ENCODE measurements at places on chromosomes 11 and 22.
A peak's percentile ranks its signal among the peaks of the same experiment; 100 is the strongest.

GRCh38 chr11:72430741-72431570 is 3.4 kb downstream of the CLPB start:
- DNase-seq = peak; percentile 46

DNA sequence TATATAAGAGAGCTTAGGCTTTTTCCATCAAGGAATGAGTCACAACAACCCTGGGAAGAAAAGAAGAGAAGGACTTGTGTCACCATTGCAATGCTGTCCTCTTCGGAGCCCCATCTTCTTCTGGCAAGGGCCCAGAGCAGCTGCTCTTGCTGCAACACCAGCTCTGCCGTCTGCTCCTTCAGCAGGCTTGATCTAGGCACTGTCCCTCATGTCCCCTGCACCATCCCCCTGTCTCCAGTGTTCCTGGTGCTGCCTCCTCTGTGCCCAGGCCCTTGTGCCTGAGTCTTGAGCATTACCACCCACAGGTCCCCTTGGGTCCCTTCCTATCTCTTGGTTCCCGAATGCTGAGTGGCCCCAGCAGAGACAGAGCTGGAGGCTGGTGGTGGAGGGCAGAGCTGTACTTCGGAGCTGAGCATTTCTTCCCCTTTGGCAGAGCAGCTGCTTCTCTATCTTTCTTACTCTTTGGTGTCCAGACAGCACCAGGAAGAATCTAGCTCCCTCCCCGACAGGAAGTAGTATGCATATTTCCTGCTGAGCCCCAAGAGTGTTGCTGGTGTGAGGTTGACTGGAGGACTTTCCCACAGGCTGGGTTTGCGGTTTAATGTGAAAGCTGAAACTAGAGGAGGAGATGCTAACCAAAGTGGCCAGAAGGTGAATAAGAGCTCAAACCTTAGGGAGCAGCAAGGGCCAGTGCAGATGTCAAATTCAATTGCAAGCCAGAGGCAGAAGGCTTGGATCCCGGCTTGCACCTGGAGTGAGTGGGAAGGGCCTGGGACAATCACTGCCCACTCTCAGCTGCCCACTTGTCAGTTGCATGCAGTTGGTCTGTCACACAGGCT is 27.8 kb downstream of the WEE1 start:
- peak; percentile 76 for DNase-seq

GRCh38 chr11:134386945-134387344 is 25.1 kb downstream of the B3GAT1 start:
- DNase-seq = no peak

GRCh38 chr22:46113910-46114517 is 36.3 kb upstream of the PPARA start:
- DNase-seq = no peak

DNA sequence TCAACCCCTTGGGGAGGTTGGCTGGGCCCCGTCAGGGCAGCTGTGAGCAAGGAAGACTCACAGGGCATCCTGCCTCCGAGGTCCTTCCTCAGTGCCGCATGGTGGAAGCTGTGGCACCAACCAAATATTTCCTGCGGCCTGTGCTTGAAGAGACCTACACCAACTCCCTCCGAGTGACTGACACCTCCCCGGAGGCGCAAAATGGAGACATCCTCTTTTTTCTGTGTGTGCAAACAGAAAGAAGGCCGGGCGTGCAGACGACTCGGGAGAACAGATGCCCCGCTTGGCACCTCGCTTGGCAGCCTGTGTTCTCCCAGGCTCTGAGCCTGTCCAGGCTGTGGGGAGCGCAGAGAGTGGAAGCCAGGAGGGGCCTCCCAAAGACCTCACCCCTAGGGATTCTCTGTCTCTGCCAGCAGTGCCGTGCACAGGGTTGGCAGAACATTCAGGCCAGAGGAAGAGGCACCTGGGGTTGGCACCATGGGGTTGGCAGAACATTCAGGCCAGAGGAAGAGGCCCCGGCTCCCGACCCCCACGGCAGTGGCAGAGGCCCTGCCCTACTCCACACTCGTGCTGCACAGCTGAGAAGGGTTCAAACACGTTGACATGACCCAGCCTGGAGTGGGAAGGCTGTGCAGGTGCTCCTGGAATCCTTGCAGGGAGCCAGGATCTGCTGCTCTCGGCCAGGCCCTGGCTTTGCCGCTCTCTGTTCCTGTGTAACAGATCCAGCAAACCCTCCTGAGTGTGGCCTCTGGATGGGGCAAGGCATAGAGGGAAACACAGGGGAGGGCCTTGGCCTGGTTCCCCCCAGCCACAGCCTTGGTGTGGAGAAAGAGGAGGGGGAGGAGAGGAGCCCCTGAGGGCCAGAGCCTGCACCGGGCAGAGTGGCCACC is 805.5 kb downstream of the BRD1 start:
- no peak for DNase-seq

DNA sequence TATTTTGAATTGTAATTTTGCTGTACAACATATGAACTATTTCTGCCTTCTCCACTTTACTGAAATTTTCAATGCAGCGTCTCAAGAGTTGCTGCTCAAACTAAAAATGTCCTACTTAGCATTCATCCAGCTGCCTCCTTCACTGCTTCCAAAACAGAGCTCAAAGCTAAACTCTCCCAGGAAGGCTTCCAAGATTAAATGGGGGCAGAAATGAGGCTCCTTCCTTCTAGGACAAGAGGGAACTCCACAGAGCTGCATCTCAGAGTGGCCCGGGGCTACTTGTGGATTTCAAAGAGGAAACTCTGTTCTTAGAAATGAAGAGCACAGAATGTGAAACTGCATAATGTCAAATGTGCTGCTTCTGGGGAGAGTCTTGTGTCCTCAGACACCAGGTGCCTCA is 295.9 kb upstream of the NCAM1 start:
- no peak for DNase-seq

- DNase-seq = peak; percentile 94
Measured at GRCh38 chr22:45226503-45227186, 14.0 kb downstream of the KIAA0930 start.

GRCh38 chr22:39724390-39724789 is 153.8 kb downstream of the CACNA1I start:
- no peak for DNase-seq

DNA sequence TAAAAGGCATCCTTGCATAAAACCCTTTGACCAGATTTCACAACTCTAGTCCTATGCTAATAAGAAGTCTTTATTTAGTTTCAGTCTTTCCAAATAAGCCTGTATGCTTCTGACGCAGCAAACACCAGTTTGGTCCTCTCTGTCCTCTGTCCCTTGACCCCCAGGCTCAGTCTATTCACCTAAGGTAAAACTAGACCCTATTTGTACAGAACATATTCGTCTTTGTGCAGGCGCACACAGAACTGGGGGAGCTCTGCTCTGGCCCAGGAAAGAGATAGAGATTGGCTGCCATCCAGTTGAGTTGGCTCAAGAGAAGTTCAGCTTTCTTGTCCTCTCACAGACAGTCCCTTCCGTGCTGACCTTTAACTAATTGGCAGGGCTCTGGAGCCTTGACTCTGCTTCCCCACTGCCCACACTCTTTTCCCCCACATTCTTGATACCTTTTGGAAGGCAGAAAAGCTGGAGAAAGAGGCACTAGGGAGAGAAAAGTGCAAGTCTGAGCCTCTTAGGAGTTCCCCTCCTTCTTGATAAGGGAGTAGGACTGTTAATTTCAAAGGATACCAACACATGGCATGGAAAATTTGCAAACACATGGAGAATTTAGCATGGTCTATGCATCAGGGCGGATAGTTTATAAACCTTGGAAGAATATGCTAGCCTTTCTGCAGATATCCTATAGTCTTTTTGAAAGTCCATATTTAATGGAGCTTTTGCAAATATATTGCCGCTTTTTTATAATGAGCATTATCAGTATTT is 21.2 kb upstream of the PSMA1 start:
- DNase-seq = peak; percentile 79

- no peak for DNase-seq
Measured at GRCh38 chr11:98227278-98227677, 793.5 kb upstream of the CNTN5 start.

DNA sequence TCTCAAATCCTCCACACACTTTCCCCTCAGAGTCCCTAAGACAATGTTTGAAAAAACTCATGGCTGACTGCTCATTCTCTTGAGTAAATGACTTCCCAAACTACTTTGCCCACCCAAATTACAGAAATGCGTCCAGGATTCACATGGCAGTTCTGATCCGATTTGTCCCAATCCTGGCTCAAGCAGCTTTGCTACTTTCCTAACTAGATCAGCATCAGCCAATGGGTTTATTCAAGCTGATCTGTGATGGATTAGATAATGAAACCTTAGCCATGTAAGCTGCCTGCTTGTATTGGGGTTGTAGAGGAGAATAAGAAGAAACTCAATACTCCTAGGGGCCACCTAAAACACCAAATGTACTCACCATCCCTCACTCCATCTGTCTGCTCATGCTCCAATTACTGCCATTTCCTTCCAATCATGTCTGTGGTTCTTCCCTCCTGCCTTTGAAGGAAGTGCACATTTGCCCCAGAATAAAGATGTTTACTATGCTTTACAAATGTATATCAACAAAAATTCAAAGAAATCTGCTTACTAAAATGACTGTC is 6.9 kb downstream of the RBFOX2 start:
- no peak for DNase-seq

DNA sequence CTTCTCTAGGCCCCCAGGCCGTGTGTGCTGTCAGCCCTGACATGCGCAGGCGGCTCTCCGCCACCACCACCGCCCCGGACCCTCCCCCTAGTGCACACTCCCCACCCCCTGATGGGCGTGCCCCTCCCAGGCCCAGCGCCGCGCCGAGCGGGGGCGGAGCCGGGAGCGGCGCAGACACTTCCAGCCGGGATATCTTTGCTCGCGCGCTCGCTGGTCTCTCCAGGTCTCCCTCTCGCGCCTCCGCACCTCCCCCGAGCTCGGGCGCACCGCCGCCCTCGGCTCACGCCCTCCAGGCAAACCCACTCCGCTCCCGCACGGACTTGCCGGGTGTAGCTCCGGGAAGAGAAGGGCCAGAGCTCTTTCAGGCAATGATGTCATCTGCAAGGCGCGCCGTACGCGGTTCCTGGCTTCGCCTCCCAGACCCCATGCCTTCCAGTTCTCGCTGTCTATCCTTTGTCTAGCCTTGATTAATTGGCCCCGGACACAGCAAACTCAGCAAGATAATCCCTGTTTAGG is at the start of gene SCN3B:
Gene SCN3B (minus strand): TSS at position 59 of the 516 bp plus-strand sequence. CDS start 823 bp downstream, outside the sequence.
- no peak for DNase-seq

DNA sequence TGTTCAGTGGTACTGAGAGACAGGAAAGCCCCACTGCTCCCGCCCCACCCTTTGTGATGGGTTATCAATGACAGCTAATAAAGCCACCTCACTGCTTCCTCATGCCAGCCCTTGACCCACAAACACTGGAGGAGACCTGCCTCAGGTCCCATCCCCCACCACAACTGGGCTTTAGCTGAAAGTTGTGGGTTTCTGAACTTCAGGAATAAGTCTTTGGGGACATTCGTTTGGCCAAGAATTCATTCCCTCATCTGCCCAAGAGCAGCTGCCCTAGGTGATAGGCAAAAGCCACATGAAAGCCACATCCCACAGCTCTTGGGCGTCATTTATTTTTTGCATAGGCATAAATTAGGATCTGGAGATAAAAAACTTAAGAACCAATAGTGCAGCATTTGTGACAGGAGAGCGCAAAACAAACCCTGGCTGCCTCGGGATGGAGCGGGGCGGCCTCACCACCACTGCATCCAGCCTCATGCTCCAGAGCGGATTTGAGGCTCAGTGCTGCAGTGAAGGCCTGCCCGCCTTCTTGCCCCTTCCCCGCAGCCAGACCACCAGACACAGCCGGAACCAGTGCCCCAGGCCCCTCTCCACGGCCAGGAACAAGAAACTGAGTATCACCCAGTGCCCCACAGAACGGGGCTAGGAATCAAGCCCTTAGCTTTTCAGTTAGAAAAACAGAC is 21.2 kb downstream of the SUN2 start:
- no peak for DNase-seq

DNA sequence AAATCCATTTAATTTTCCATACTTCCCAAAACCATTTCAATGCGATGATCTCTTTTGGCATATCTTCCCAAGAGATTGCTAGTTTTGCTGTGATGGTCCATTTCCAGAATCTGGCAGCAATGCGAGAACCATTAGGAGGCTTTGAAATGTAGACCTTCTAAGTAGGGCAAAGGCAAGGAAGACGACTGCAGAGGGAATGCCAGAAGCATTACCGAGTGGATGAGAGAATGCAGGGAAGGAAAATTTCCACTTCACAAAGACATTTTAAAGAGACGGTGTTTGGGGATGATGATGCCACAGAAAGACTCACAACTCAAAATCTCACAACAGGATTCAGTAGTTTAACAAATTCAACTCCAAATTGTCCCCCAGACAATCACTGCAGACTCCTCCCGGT is 471 bp upstream of the CEP126 start:
- DNase-seq = no peak

GRCh38 chr22:42335839-42336378 is 65.5 kb upstream of the TCF20 start:
- DNase-seq = no peak

DNA sequence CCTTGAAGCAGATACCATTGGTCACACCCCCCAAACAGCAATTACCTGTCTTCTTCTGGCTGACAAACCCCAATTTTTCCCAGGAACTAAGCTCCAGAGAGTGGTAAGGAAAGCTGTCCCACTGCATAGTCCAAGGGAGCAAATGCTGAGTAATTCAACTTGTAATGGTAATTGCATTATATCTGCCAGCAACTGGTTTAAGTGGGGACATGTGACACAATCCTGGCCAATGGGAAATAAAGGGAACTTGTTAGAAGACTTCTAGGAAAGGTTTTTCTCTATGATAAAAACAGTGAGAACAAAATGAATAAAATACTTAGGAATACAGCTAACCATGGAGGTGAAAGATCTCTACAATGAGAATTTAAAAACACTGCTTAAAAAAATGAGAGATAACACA is 9.5 kb upstream of the ISX start:
- no peak for DNase-seq

- DNase-seq = no peak
Measured at GRCh38 chr11:117381481-117382387, 54.1 kb downstream of the CEP164 start.

GRCh38 chr11:63670433-63671321 is 499 bp downstream of the ATL3 start:
- DNase-seq = peak; percentile 74

- peak; percentile 75 for DNase-seq
Measured at GRCh38 chr22:42895087-42895486, 38.0 kb upstream of the ARFGAP3 start.

- no peak for DNase-seq
Measured at GRCh38 chr22:17965538-17966402, 58.6 kb downstream of the MICAL3 start.

DNA sequence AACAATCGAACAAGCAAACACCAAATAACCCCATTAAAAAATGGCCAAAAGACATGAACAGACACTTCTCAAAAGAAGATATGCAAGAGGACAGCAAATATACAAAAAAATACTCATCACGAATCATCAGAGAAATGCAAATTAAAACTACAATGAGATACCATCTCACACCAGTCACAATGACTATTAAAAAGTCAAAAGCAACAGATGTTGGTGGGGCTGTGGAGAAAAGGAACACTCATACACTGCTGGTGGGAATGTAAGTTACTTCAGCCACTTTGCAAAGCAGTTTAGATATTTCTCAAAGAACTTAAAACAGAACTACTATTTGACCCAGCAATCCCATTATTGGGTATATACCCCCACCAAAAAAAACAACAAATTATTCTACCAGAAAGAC is 51.3 kb upstream of the FLI1 start:
- DNase-seq = no peak

Measured in inflammatory macrophage treated with lipopolysaccharide for 1 hour (primary cell).